ENCODE measurements at places on chromosomes 2 and 18. TPM values are rescaled to one million over a fixed set of nuclear protein-coding genes. Genes with fewer than 3 reads are reported as not detected.

DNA sequence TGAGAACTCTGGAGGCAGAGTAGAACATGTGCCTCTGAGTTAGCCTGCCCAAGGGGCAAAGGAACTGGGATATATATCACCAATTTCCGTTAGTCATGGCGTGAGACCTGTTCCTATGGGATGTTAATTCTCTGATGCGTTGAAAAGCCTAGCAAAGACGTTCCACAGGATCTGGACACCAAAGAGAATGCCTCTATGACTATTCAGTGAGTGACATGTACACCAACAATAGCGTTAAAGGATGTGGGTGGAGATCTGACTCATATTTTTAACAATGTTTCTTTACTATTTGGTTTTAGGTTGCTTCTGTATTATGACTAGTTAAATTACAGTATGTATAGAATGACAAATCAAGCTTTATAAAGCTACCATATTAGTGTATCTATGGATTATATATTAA is 320.9 kb upstream of the MC4R start:
- no peak overlapping the region for H3K4me3 ChIP-seq
- no peaks in the 10 kb centered on the region for H3K27me3 ChIP-seq
- no peaks in the 10 kb centered on the region for H3K4me1 ChIP-seq
- no peaks in the 10 kb centered on the region for H3K36me3 ChIP-seq
- H3K27ac ChIP-seq: no peak overlapping the region

Gene CYP26B1
- 5.6 TPM for polyA plus RNA-seq

GRCh38 chr2:6866275-6866671 is 566 bp upstream of the CMPK2 start:
- H3K4me3 ChIP-seq: peak overlapping the region; percentile 65
- no peaks in the 10 kb centered on the region for H3K4me1 ChIP-seq
- peak; percentile 40 for DNase-seq
- H3K36me3 ChIP-seq: no peaks in the 10 kb centered on the region

- no peaks in the 10 kb centered on the region for H3K36me3 ChIP-seq
- H3K27me3 ChIP-seq: no peaks in the 10 kb centered on the region
- peaks cover 56% of the 10 kb centered on the region for H3K4me1 ChIP-seq
Observed at GRCh38 chr18:23141104-23141999, 6.1 kb downstream of the CABLES1 start.

Gene TRABD2A
- 23.5 TPM for polyA plus RNA-seq

Gene THUMPD2
- 26.6 TPM for polyA plus RNA-seq

DNA sequence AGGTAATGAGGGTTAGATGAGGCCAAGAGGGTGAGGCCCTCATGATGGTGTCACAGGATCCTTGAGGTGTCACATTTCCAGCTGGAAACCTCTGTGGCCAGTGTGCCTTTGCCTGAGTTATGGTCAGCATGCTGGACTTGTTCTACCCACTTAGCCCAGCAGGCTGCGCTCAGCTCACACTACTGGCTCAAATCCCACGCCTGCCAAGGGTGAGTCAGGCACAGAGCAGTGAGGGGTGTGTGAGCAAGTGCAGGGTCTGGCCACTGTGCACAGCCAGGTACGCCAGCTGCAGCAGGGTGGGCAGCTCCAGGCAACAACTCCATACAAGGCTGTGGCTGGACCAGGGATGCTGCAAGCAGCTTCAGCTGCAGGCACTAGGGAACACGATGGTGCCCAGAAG is 616.6 kb upstream of the FSHR start:
- DNase-seq: peak; percentile 27
- H3K4me1 ChIP-seq: no peaks in the 10 kb centered on the region
- no peak overlapping the region for H3K27ac ChIP-seq

GRCh38 chr2:38251940-38252339 is 125.1 kb downstream of the ATL2 start:
- no peaks in the 10 kb centered on the region for H3K27me3 ChIP-seq
- no peaks in the 10 kb centered on the region for H3K4me1 ChIP-seq
- DNase-seq: no peak
- no peak overlapping the region for H3K4me3 ChIP-seq

Data from left lung (tissue), 14 donors.